ENCODE measurements at places on chromosomes 13 and 19.

GRCh38 chr13:79614250-79614918 lies 133.4 kb downstream of the NDFIP2 start:
- DNase-seq = no peak

GRCh38 chr19:16330368-16330801 lies 5.8 kb downstream of the KLF2 start:
- DNase-seq = peak; percentile 94

- DNase-seq = no peak
Measured at GRCh38 chr13:70171151-70171550, 62.9 kb upstream of the KLHL1 start.

DNA sequence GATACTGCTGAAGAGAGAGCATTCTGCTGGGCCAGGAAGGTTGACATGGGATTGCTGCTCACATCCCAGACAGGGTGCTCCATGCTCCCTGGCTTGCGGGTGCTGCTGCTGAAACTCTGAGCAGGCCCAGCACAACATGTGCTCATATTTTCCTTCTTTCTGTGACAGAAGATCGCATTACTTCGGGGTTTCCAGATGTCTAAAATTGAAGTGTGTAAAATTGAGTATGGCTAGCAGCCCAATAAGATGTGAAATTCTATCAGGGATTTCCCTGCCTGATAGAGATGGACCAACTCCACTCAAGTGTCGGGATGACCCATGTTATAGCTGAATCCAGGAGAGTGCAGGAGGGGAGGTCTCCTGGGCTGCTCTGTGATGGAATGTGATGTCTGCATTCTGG lies 55.6 kb upstream of the KL start:
- no peak for DNase-seq

DNA sequence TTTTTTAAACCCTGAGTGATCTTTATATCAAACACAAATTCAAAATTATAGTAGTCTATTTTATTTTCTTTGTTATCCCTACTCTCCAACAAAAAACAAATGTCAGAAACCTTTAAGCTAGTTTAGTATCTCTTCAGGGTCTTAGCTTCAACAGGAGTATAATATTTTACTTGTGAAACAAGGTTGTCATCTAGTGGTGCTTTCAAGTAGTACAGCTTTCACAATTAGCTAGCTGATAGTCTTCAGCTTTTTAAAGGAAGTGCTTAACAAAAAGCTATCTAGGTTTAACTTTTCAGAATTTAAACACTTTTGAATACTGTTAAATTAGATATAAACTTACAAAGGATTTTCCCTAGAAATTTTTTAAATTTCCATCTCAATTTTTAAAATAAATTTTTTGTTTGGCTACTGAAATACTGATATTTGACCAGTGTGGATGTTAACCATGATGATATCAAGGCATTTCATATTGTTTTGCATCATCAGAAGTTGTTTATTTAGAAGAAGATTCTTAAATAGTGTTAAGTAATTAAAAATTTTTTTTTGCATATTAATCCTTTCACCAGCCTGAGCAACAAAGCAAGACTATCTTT lies 34.2 kb downstream of the TDRD3 start:
- no peak for DNase-seq

GRCh38 chr19:12295191-12295590 lies 508 bp upstream of the ZNF44 start:
- no peak for DNase-seq

- DNase-seq = no peak
Measured at GRCh38 chr13:114005206-114005724, 31.4 kb upstream of the C13orf46 start.

DNA sequence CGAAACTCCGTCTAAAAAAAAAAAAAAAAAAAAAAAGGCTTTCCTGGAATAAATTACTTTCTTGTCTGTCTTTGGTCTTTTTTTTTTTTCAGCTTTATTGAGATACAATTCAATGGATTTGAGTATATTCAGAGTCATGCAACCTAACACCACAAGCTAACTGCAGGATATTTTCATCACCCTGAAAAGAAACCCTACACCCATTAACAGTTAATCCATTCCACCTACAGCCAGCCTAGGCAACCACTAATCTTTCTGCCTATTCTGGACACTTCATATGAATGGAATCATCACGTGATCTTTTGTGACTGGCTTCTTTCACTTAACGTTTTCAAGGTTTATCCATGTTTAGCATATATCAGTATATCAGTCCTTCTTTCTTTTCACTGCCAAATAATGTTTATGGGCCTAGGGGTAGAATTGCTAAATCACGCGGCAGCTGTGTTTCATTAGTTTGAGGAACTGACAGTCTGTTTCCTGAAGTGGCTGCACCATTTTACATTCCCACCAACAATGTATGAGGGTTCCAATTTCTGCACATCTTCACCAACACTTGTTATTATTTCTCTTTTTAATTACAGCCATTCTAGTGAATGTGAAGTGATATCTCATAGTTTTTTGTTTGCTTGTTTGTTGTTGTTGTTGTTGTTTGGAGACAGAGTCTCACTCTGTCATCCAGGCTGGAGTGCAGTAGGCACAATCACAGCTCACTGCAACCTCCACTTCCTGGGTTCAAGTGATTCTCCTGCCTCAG lies 19.9 kb downstream of the LRFN3 start:
- no peak for DNase-seq

DNA sequence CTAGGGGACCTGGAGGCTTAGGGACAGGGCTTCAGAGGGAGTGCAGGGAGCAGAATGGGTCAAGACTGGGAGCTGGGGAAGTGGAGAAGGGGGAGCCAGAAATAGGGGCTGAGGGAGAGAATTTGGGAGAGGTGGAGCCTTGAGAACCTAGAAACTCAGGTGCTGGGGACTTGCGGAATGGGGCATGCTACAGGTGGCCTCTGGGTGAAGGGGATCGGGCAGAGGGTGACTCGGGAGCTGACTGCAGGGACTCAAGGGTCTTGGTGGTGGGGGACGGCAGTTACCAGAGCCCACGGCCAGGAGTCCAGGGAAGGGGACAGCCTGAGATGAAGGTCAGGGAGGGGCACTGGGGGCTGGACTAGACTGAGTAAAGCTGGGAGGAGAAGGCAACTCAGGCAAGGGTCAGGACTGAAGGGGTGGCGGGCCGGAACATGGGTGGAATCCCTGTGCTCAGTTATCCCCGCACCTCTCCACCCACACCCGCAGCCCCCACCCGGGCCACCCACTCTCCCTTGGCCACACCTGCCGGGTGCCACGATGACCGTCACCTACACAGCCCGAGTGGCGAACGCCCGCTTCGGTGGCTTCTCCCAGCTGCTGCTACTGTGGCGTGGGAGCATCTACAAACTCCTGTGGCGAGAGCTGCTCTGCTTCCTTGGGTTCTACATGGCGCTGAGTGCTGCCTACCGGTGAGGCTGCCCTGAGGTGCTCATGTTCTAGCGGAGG lies 628 bp downstream of the BEST2 start:
- no peak for DNase-seq

DNA sequence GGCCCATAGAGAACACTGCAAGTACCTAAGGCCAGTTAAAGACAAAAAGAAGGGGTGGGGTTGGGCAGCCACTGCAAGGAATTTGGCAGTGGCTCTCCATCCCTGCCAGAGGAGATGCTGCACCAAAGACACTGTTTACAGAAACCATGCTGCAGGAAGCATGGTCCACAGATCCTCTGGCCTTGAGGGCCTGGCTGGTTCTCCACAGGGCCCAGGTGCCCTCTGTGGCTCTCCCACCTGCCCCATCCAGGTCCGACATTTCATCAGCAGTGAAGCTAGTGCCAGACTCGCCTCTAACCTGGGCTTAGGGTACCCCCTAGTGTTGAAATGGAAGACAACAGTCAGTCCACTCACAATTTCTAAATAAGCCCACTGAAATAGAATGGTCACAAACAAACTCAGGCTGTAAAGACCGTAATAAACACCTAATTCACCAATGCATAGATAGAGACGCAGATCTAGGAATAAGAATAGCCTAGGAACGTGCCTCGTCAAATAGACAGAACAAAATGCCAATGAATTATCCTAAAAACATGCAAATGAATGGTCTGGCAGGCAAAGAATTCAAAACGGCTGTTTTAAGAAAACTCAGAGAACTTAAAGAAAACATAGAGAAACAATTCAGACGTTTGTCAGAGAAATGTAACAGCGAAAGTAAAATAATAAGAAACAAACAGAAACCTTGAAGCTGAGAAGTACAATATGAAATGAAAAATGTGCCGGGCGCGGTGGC lies 23.3 kb downstream of the LYPD4 start:
- no peak for DNase-seq

DNA sequence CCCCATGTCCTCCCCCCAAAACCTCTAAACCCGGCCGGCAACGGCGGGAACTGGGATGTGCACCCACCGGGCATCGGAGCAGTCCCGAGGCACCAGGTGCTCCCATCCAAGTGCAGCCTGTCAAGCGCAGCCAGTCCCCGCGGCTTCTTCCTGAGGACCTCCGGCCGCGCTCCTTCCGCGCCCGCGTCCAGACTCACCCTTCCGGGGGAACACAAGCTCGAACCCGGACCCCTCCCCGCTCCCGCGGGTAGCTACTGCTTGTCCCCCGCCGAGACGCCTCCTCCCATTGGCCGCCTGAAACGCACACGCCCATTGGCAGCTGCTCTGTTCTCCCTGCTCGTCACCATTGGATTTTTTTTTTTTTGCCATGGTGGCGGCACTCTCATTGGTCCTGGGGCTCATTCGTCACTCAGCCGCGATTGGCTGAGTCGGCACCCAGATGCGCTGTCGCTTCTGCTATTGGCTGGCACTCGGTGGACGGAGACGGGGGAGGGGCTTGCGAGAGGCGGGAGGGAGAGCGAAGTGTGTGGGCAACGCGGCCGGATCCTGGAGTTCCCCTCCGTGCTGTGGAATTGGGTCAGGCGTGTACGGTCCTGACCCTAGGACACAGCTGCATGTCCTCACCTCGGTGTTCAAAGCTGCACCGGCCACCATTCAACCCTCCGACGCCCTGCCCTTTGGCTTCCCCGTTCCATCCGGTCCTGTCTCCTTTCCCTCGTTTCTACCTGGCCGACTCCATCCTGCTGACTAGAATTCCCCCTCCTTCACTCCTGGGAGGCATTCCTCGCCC lies at the start of gene TYK2:
TSS of gene TYK2 (minus strand) at position 260 of the 790 bp plus-strand sequence. CDS start 2,166 bp downstream, outside the sequence.
- peak; percentile 90 for DNase-seq

DNA sequence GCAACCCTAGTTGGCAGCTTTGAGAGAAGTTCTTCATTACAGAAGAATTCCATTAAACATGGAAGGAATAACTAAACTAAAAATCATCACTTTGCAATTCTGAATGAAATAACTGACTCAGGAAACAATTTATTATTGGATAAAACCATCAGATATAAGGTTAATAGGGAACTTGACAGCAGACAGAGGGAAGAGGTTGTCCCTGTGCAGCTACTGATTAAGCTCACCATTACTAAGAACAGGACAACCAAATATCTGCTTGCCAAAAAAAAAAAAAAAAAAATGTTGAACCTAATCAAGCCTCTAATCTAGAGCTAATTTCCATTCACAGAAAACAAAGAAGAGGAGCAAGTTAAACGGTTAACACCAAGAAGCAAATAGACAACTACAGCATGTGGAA lies 12.8 kb downstream of the N4BP2L2 start:
- DNase-seq = no peak

DNA sequence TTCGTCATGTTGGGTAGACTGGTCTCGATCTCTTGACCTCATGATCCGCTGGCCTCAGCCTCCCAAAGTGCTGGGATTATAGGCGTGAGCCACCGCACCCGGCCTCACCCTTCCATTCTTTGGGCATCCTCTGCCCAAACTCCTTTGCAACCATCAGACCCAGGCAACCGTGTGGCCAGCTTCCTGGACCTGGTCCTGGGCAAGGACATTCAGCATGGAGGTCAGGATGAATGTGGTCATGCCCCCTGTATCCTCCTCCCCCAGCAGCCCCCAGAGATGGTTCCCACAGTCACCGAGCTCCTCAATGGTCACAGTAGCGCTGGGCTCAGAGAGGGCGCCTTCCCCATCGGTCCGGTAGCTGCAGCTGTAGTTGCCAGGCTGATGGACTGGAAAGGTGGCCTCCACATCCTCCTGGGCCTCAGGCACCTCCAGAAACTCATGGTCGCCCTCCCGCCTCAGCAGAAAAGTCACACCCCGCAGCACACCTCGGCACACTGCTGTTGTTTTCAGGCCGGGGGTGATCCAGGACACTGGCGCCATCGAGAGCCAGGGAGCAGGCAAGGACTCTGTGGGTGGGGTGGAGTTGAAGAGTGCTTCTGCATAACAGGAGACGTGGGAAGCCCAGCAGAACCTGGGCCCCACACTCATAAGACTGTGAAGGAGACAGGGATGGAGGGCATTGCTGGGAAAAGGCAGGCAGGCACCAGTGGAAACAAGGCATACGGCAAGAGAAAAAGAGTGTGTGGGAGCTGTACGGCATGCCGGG lies 1.1 kb downstream of the A1BG start:
- no peak for DNase-seq

DNA sequence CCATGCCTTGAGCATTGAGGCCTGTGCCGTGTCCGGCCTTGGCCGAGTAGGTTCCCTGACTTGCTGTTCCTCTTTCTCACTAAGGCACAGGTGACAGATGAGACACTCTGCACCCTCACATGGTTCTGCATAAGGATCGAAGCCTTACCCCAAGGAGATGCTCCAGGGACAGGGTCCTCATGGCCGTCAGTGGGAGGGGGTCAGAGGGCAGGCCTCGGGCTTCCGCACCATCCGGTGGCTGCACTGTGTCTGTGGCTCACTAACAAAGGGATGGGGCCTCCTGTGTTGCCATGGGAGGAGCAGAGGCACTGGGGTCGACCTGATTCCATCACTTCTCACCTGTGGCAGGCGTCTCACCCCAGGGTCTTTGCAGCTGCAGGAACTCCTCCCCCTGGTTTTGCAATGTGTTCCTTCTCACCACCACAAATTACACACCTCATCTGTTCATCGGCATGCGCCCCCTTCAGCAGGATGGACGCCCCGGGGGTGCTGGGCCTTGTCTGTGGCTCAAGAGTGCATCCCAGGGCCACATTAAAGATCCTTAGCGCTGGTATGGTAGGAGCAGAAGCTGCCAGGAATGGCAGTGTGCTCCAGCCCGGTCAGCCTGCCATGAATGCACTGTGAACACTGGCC lies 113.3 kb upstream of the SOX1 start:
- DNase-seq = no peak

DNA sequence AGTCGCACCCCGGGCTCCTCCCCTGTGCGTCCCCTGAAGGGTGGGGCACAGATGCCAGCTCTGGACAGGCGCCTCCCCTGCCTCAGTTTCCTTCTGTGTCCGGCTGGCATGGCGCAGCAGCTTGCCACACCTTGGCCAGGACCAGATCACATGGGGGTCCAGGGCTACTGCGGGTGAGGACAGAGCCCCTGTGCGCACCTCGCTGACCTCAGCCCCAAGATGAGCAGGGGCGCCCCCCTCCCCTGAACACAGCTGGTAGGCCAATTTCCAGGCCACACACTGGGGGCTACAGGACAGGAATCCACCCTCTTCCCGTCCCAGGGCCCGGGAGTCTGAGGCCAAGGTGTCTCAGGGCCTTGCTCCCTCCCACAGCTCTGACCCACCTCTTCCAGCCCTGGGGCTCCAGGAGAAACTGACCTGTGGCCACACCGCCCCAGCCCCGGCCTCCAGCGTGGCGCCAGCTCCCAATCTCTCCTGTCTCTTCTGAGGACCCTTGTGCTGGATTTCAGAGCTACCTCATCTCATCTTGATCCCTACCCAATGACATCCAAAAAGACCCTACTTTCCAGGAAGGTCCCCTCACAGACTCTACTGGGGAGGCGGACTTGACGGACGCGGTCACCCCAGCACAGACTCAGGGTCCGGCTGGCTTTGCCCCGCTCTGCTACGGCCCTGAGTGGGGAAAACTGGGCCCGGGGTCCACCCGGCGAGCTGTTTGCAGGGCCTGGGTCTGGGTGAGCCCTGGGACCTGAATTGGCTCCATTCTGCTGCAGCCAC lies 28.2 kb downstream of the SBNO2 start:
- DNase-seq = no peak

Measured in activated CD8-positive, alpha-beta memory T cell treated with anti-CD3 and anti-CD28 coated beads for 4 hours (primary cell).